ENCODE measurements at places on chromosomes 2 and 18. TPM values are rescaled to one million over a fixed set of nuclear protein-coding genes. Genes with fewer than 3 reads are reported as not detected.
A peak's percentile ranks its signal among the peaks of the same experiment; 100 is the strongest.

DNA sequence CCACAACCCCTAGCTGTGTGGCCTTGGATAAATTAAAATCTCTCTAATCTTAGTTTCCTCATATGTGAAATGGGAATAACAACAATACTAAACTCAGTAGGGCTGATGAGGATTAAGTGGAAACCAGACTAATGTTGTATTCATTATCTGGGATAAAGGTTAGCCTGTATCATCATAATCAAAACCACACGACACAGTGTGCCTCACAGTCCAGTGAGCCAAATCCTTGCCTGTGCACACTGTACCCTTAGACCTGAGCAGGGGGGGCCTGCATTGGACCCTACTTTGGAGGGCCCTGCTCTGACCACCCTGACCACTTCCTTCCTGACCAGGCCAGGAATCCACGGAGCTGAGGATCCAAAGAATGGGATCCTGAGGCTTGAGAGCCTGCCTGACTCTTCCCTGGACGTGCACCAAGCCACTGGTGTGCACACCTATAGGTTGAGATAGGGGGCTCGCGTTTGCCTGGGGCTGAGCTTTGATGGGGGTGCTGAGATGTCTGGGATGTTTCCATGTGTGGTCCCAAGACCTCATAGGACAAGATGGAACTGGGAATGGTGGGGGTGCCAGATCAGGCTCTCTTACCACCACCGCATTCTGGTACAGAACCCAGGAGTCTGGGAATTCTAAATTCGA is 69.7 kb downstream of the TGOLN2 start:
- no peak for DNase-seq
- peak overlapping the region; percentile 79 for H3K27ac ChIP-seq
- H3K4me3 ChIP-seq, result no peak overlapping the region

DNA sequence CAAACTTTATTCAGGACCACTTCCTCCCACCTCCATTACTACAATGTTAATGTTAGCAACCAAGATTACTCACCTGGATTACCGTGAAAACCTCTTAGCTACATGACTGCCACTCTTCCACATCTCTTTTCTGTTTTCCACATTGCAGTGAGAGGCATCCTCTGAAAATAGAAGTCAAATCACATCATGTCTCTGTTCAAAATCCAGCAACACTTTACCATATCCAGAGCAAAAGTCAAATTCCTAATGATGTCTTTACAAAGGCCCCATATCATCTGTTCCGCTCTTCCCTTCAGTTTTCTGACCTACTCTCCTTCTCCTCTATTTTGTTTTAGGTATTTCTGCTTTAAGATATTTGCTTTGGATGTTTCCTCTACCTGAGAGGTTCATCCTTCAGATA is 37.5 kb upstream of the DSG1 start:
- DNase-seq, result no peak
- no peak overlapping the region for H3K27ac ChIP-seq
- H3K4me3 ChIP-seq, result no peak overlapping the region
- H3K36me3 ChIP-seq, result no peaks in the 10 kb centered on the region
- H3K27me3 ChIP-seq, result no peaks in the 10 kb centered on the region

- H3K36me3 ChIP-seq, result no peaks in the 10 kb centered on the region
- H3K27me3 ChIP-seq, result no peaks in the 10 kb centered on the region
- DNase-seq, result no peak
- H3K27ac ChIP-seq, result no peak overlapping the region
- H3K4me3 ChIP-seq, result no peak overlapping the region
These were observed 110.1 kb downstream of the PID1 start for GRCh38 chr2:229160984-229161383.

- no peaks in the 10 kb centered on the region for H3K27me3 ChIP-seq
- H3K36me3 ChIP-seq, result no peaks in the 10 kb centered on the region
- H3K4me3 ChIP-seq, result no peak overlapping the region
- H3K27ac ChIP-seq, result no peak overlapping the region
These were observed 21.1 kb upstream of the COX7A2L start for GRCh38 chr2:42382144-42382543.

DNA sequence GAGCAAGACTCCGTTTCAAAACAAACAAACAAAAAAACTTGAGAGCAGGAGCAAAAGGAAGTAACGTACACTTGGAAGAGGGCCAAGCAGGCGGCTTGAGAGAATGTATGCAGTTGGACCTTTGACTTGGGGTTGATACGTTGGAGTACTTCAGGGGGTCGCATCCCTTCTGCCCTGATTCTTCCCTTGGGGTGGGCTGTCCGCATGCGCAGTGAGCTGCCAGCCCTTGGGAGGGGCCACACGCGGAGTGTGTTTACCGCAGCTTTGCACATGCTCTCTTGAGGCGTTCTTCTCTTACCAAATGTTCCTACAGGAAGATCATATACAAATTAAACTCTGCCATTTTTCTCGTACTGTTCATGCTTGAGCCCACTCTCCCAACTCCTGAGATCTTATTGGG is 38.1 kb upstream of the SOCS6 start:
- no peaks in the 10 kb centered on the region for H3K36me3 ChIP-seq
- no peaks in the 10 kb centered on the region for H3K27me3 ChIP-seq
- no peak for DNase-seq
- no peak overlapping the region for H3K27ac ChIP-seq

DNA sequence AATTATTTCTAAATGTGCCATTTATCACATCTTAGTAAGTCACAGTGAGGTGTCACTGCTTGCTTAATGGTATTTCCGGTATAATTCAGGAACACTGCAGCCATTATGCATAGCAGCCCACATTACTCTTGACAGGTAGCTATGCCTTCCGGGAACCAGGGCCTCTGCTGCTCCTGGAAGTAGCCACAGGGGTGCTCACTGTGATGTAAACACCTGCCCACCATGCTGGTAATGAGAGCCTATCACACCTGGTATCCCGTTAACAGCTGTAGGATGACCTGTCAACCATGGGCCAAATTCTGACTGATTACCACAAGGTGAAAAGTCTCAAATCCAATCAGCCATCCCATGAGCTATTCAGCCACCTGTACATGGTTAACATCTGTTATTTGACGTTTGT is 647.0 kb upstream of the NXPH2 start:
- H3K36me3 ChIP-seq, result no peaks in the 10 kb centered on the region
- H3K4me3 ChIP-seq, result no peak overlapping the region
- H3K27me3 ChIP-seq, result no peaks in the 10 kb centered on the region
- no peak overlapping the region for H3K27ac ChIP-seq
- DNase-seq, result no peak

DNA sequence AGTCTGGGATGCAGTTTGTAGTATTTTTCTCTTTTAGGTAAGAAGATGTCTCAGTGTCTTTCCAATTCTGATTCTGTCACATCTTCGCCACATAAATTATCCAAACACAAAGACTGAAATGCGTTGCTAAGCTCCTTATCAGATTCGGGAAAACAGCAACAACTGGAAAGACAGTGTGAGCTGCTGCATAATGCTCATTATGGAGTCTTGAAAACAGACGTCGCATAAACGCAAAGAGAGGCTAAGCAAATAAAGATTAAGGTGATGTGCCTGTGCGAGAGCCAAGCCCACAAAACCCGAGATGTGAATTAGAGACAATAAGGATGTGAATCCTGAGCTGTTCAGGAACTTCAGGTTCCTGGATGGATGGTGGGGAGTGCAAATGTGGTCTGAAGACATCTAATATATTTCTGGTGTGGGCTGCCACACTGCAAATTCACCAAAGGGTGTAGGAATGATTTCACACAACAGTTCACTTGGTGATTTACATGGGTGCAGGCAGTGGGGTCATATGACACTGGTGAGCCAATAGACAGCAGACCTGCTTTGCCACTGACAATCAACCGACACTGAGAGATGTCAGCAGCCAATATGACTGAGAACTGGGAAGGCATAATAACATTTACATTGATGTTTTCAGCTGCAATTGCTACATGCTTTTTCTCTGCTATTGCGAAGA is 195.8 kb downstream of the MTX2 start:
- no peak for DNase-seq
- H3K27ac ChIP-seq, result no peak overlapping the region
- peaks cover 4% of the 10 kb centered on the region for H3K27me3 ChIP-seq
- H3K36me3 ChIP-seq, result no peaks in the 10 kb centered on the region
- no peak overlapping the region for H3K4me3 ChIP-seq

SOWAHC gene
- total RNA-seq, result 1.8 TPM

TXNDC2 gene
- total RNA-seq, result not detected
